Activated CD4-positive, CD25-positive, alpha-beta regulatory T cell (primary cell): ENCODE measurements at places on chromosomes 6 and 20.

- DNase-seq: no peak
Observed at GRCh38 chr6:241336-241865, 50.9 kb upstream of the DUSP22 start.

- DNase-seq: no peak
Observed at GRCh38 chr20:33531047-33531877, 41.4 kb downstream of the CBFA2T2 start.

DNA sequence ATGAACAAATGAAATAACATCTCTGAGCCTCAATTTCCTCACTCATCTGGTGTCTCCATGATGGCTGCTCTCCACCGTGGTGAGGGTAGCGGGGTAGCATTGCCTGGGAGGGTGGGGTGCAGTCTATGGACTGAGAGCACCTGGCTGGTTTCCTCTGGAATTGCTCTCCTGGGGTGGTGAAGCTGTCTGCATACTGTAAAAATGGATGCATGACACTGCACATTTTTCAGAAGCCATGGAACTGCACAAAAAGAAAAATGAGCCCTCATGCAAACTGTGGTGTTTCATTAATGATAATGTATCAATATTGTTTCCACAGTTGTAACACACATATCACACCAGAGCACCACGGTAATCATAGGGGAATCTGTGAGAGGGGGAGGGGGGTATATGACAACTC, 12.1 kb upstream of the ITPR3 start:
- DNase-seq: no peak

GRCh38 chr6:25821341-25821740, 10.5 kb downstream of the SLC17A1 start:
- no peak for DNase-seq

- no peak for DNase-seq
Observed at GRCh38 chr20:48457193-48458002, 370.4 kb downstream of the PREX1 start.

DNA sequence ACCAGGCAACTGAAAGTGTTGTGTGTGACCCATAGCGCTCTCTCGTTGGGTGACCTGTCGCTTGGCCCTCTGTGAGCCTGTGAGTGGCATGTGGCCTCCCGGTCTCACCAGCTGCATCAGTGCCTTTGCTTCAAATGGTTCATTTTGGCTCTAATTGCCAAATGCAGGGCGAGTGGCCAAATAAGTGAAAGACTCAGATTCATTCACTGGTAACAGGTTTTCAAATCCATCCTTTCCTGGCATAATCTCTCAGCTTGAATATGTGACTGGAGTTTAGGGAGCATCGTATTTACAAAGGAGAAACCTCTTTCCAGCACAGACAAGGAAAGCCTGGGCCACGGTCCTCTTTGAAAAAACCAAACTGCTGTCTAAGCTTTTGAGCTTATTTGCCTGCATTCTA, 321.6 kb upstream of the QKI start:
- DNase-seq: no peak

DNA sequence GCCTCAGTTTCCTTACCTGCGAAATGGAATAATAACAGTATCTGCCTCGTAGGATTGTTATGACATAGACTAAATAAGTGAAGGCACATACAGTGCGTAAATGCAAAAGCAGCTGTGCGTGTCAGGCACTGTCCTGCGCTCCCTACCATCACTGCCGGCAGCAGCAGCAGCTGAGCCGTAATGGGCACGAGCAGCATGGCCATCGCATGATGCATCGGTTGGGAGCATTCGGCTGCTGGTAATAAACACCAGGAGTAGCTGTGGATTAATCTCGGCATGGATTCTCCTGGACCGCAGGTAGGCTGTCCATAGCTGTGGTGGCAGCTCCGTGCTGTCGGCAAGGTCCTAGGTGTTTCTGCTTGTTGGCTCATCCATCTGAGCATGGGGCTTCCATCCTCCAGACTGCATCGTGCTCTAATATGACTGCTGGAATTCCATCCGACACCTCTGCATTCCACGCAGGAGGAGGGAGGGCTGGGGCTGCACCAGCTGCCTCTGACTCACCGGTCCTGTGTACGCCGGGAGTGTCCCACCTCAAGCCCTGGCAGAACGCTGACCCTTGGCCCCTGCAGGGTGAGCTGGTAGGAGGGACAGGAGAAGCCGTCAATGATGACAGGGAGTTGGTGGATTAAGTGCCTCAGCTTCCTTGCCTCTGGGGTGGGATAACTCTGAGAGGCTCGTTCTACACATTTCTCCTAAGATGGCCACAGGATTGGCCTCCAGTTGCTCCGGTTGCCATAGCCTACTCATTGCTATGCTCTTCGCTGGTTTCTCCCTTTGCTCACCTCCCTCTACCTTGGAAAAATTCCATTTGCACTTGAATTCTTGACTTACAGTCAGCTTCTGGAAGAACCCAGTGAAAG, 100.9 kb upstream of the PMEPA1 start:
- no peak for DNase-seq

DNA sequence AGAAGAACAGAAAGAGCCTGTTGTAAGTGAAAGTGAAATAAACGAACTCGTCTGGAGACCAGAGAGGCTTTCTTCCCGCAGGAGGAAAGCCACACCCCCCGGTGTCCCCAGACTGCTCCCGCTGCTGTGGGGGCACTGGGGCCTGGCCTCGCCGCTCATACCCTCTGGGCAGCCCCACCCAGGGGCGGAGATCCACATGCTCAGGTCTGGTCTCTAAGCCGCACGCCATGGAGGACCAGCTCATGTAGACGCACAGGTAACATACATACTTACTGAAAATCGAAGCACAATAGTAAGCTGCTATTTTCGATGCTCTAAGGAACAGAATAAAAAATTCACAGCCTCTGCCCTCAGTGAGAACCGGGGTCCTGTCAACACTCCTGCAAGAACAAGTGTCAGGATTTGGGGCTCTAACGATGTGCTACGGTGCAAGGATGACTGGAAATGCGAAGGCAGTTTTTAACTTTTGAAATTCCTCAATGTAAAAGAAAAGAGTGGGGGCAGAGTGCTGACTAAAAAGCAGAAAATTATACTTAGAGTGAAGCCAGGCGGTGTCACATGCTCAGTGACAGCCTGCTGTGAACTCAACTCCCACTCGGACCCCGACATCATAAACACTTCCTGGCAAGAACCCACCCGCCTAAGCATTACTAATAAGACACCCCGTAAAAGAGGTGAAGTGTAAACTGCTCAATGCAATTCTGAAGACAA, 110.5 kb downstream of the IRF4 start:
- DNase-seq: no peak

DNA sequence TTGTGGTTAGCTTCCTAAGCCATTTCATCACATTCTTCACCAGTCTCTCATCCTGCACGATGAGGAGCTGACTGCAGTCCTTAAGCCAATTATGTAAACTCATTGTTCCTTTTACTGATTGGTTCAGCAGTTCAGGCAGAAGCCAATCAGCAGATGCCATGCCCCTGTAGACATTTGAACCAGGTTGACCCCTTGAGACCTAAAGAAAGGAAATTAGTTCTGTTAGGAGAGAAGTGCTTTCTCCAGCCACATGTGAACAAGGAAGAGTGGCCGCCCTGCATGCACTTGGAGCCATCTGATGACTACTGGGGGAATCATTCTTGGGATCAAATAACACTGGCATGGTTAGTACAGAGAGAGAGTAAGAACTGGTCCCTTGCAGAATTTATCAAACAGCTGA, 535.2 kb upstream of the ID4 start:
- DNase-seq: no peak

GRCh38 chr6:167469672-167470071, 144.8 kb downstream of the TTLL2 start:
- DNase-seq: no peak

DNA sequence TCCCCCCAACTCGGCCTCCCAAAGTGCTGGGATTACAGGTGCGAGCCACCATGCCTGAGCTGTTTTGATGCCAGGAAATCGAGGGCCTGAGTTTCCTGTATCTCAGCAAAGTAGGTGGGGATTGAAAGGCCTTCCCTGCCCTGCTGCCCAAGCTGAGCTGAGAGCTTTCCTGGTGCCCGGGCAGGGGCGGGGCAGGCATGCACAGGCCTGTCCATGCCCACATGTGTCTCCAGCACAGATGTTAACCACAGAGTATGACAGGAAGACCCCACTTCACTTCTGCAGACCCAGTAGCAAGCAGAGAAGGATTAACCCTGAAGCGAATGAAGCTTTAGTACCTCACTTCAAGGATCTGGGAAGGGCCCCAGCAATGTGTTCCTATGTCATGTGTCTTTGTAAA, 66.0 kb downstream of the GPR6 start:
- no peak for DNase-seq

DNA sequence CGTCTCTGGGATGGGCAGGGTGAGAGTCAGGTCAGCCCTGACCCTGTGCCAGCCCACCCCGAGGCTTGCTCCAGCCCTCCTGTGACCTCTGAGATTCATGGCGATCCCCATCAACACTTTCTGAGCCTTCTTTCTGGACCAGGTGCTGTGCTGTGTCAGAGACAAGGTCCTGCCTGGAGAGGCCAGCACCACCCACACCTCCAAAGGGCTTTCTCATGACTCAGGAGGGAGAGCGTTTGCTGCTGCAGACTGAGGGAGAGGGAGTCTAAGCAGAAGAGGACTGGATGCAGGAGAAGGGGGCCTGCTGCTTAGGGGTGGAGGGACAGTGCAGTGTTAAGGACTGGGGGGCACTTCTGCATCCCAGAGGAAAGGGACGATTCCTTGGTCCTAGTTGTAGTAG, 193.5 kb downstream of the LRFN2 start:
- no peak for DNase-seq

DNA sequence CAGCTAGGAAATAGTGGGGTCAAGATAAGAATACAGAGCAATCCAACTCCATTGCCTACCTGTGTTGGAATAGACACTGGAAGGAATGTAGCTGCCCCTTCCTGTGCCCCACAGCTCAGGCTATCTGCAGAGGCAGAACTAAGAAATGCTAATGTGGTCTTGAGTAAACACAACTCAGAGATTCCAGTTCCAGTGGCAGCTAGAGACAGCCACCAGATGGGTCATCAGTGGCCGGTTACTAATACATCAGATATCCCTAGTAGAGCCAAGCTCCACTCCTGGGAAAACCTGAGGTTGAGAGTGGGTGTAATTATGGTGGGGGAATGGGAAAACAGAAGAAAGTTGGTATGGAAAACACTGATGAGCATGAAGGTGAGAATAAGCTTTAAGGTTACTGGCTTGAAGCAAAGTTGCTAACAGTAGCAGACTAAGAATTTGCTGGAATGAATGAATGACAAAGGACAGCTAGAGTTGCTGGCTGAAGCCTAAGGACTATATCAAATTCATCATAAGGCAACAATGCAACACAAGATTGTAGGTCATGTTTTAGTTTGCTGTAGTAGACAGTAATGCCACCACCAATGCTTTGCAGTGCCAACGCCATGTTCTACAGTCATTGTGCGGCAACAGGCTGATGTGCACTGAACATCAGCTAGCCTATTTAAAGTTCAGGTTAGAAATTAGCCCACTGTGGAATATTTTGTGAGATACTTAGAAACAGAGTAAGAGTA, 28.3 kb upstream of the FAM83C start:
- DNase-seq: no peak

GRCh38 chr20:44552050-44552449, 30.2 kb upstream of the SERINC3 start:
- DNase-seq: no peak
